ENCODE measurements at places on chromosomes 4 and X.

- DNase-seq: no peak
Observed at GRCh38 chrX:68901519-68901918, 72.7 kb downstream of the EFNB1 start.

- no peak for DNase-seq
Observed at GRCh38 chr4:40446839-40447238, 111.7 kb downstream of the CHRNA9 start.

- DNase-seq: peak; percentile 20
Observed at GRCh38 chr4:27010334-27010940, 149.8 kb downstream of the STIM2 start.

- no peak for DNase-seq
Observed at GRCh38 chr4:24690436-24690835, 104.9 kb upstream of the SOD3 start.

DNA sequence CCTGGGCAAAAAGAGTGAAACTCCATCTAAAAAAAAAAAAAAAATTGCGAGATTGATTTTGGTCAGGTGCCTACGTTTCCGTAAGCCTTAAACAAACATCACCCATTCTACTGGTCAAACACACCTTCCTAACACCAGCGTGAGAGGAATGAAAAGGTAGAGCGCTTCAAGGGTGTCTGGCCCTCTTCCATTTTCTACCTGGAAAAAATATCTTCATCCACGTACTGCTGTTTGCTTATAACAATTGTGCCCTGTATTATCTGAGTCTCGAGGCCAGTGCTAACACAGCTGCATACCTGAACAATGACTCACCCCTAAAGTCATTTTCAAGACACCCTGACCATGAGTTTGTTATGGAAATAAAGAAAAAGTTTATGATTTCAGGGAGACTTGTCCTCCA, 13.9 kb downstream of the TMSB4X start:
- no peak for DNase-seq

DNA sequence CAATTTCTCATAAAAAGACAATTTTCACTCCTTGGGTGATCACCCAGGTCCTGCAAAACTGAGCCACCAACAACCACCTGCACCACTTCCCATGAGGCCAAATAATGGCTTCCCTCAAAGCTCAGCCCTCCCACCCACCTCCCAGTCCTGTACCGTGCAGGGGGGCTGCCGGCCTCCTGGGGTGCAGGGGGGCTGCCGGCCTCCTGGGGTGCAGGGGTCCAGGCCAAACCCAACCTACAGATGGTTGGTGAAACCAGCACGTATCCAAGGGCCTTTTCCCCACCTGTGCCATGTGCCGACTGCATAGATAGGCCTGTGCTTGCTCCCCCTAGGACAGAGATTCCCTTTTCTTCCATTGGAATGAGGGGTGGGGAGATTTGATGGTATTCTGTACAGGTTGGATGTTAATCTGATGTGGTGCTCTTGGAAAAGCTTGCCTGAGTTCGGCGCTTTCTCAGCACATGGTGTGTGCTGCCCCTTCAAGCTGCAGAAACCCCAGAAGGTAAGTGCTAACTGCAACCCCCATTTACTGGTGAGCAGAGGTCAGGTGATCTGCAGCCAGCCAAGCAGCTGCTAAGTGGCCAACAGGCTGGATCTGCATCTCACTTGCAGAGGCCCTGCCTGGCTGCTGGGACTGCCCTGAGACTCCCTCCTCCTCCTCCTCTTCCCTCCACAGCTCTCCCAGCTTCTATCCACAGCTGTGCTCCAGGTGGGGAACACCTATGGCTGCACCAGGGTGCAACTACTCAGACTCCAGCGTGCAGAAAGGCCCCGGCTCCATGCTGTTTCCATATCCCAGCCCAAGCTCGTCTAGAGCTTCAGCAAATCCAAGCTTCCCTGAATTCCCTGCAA, 38.8 kb downstream of the FRG1 start:
- no peak for DNase-seq

- DNase-seq: no peak
Observed at GRCh38 chr4:54723820-54724219, 66.1 kb downstream of the KIT start.

DNA sequence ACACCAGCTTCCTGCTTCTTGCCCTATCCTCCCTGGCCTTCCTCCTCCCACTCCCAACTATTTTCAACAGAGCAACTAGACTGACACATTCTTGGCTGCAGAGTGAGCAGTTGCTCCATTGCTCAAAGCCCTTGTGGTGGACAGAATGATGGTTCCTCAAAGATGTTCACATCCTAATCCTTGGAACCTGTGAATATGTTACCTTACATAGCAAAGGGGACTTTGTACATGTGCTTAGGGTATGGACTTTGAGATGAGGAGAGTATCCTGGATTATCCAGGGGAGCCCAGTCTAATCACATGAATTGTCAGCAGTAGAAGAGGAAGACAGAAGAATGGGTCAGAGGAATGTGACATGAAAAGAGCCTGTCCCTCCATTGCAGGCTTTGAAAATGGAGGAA, 24.9 kb upstream of the HOPX start:
- DNase-seq: no peak

DNA sequence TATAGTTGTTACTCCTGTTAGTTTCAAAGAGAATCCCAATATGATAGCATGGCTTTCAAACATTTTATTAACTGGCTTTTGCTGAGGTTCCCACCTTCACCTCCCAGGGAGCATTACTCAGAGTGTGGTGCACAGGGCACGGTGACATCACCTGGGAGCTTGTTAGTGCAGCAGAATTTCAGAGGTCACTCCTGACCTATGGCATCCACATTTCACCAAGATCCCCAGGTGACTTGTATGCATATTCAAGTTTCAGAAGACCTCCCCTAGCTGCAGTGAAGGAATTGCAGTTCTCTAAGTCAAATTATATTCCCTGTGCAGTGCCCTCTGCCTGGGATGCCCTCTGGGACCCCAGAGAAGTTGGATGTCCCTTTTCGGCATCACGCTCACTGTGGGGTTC, 29.7 kb upstream of the LNX1 start:
- no peak for DNase-seq

- no peak for DNase-seq
Observed at GRCh38 chrX:35562395-35562794, 235.7 kb upstream of the MAGEB16 start.

DNA sequence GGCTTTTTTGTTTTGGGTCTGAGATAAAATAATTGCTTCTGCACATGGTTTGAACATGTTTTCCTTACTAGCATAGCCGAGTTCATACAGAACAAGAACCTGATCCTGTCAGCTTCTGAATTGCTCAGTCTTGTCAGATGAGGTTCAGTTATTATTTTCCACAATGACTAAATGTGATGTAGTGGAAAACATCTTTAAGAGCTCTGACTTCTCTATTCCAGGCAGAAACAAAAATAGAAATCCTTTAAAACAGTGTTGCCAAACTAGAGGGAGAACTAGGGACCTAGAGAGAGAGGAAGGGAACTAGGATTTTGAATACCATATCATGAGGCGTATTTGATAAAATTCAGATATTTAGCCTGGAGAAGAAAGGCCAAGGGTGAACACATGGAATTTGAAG, 2.0 kb downstream of the ATP6AP2 start:
- DNase-seq: no peak

GRCh38 chrX:2500803-2501558, at the start of the genes DHRSX and ZBED1:
Gene DHRSX, minus strand, starts transcription at chrX:2500976. Its CDS starts 51 bp downstream, at chrX:2500925.
Gene ZBED1, minus strand, starts transcription at chrX:2500976. Its CDS starts 10,257 bp downstream, at chrX:2490719.
- no peak for DNase-seq

GRCh38 chr4:143641361-143641760, 59.1 kb downstream of the FREM3 start:
- DNase-seq: no peak

DNA sequence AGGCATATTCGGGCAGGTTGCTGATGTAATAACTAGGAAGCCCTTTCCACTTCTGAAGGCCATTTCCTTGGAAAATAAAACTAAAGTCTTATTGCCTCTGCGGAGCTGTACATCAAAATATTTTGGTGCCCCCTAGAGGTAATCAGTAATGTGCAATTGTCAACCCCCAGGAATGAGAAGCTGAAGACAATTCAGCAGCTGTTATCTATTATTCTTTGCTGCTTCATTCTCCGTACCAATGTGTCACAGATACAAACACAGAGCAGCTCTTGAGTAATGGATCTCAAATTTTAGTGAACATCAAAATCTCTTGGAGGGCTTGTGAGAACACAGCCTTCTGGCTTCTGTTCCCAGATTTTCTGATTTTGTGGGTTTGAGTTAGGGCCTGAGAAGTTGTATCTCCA, 3.5 kb upstream of the SLIT2 start:
- DNase-seq: no peak

GRCh38 chrX:40009462-40009851, 88.3 kb downstream of the BCOR start:
- no peak for DNase-seq

DNA sequence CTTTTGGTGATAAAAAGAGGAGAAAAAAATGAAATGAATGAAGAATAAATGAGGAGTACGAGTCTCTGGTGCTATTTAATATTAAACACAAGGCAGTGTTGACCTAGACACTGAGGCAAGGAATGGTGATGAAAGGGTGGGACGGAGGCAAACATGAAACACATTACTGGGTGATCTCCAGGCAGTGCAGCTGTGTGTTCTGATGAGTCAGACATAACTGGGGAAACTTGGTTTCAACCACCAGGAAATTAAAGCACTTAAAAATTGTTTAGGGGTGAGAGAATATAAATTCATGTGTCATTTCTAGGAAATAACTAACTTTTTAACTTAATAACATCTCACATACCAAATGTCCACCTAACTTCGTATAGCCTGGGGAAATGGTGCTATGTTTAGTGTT, 19.7 kb upstream of the CXCL6 start:
- no peak for DNase-seq

- DNase-seq: no peak
Observed at GRCh38 chr4:38106311-38106710, 146.1 kb downstream of the PTTG2 start.

- DNase-seq: no peak
Observed at GRCh38 chr4:175637762-175638161, 174.3 kb downstream of the GPM6A start.

GRCh38 chr4:8544282-8544681, 35.9 kb upstream of the GPR78 start:
- DNase-seq: no peak

GRCh38 chr4:101604976-101605375, 185.6 kb upstream of the BANK1 start:
- no peak for DNase-seq

GRCh38 chr4:82839624-82840023, 41.0 kb upstream of the SCD5 start:
- DNase-seq: no peak

DNA sequence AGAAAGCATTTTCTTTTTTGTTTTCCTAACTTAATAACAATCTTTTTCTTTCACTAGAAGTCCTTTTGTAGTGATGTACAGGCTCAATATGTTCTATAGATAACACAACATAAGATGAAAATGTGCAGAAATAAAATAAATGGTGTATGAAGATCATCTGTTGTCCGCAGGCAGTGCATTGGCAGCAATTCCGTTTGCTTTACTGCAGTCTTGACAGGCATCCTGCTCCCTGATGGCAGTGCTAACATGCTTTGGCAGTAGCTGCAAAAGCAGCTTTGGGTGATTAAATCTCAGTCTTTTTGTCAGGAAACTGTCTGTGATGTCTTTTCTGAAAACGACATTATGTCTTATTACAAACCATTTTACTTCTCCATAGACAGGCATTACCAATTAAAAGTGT, 131.4 kb downstream of the TRAM1L1 start:
- no peak for DNase-seq

GRCh38 chr4:15648600-15648999, 6.6 kb downstream of the FBXL5 start:
- no peak for DNase-seq

GRCh38 chr4:8235686-8236085, 33.9 kb upstream of the HTRA3 start:
- DNase-seq: no peak

DNA sequence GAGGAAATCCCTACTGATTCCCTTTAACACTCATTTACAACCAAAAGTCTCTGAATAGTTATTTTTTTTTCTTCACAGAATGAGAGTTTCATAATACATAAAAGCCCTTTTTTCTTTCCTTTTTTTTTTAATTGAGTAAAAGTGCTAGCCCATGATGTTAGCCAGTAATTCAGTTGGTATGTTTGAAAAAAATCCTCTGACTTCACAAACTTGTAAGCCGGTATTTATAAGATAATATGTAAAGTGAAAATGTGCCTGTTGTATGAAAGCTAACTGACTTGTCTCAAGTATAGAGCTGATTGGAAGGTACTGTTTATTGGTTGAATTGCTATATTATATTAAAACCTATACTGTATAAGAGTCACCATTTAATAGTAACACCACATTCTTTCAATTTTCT, 70.2 kb upstream of the NEIL3 start:
- no peak for DNase-seq

DNA sequence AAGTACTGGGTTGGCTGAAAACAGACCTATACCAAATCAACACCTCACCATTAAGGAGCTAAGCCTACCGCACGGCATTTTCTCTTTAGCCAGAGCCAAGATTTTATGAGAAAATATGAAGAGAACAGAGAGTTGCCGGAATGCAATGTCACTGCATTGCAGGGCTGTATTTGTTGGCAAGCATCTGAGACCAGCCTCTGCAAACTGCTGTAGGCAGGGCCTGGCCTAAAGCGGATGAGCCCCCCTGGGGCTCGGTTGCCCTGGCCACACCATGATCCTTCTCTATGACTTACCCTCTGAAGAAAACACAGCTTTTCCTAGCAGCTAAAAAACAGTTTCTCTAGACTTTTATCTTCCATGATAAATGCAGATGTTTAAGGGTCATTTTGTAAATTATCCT, 120.5 kb upstream of the SORBS2 start:
- DNase-seq: no peak

- no peak for DNase-seq
Observed at GRCh38 chr4:110967936-110968335, 345.1 kb upstream of the PITX2 start.

DNA sequence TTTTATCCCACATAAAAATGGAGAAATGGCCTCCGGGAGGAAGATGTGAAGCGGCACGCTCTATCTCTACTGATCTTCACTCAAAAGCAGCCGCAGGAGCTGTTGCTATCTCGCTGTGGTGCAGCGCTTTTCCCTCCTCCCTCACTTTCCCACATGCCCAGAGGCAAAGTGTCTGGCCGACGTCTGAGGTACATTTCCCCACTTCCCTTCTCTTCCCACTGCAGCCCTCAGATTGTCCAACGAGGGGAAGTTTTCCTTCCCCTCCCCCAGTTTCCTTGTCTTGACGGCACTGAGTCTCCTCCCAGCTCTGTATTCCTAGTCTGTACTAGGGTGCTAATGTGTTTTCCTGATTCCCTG, 660 bp upstream of the COL25A1 start:
- DNase-seq: no peak

GRCh38 chrX:70292788-70293187, 2.9 kb downstream of the KIF4A start:
- DNase-seq: no peak

- DNase-seq: no peak
Observed at GRCh38 chrX:103678199-103678993, 8.1 kb downstream of the MORF4L2 start.

DNA sequence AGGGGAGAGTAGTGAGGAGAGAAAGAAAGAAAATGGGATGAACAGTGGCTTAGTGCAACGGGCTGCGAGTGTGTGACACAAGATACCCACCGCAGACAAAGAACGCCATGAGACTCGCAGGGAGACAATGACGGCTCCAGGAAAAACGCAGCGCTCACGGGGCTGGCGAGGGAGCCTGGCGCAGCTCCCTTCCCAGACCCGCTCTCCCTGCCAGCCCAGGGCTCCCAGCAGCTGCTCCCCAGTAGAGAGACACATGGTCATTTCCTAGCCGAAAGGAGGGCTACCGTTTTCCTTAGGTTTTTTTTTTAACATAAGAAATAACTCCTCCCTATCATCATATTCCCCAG, 149.5 kb downstream of the MAML3 start:
- DNase-seq: no peak
